ENCODE measurements at places on chromosomes 6 and 20. TPM values are rescaled to one million over a fixed set of nuclear protein-coding genes. Genes with fewer than 3 reads are reported as not detected.

BPIFB2 gene
- total RNA-seq = not detected

NKAIN4 gene
- total RNA-seq = not detected

MROH8 gene
- total RNA-seq = 3.1 TPM

CLDN20 gene
- not detected for total RNA-seq

SCGN gene
- total RNA-seq = not detected

LINC00237 gene
- total RNA-seq = not detected

TNNC2 gene
- total RNA-seq = not detected

SAPCD1 gene
- total RNA-seq = 18.7 TPM

TSPYL4 gene
- total RNA-seq = 11.8 TPM

OR2B3 gene
- total RNA-seq = not detected

DNA sequence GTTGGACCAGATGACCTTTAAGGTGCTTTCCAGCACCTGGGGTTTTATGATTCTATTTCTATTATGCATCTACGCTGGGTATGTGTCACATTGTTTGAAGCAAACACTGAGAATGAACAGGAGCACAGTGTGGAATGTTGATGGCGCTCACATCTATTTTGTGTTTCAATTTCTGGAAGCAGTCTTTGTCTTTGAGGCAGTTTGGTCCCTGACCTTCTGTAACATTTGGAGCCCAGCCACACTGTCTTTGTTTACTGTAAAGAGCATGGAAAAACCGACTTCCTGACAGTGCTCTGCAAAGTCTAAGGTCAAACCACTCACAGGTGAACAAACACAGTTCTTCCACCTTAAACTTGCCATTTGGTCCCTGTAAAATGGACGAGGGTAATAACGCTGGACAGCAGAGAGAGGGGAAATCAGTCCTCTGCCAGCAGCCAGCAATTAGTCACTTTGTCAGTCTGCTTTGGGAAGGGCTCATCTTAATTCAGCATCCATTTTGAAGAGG lies 155.5 kb downstream of the PRL start:
- H3K27ac ChIP-seq = no peak overlapping the region
- H3K4me1 ChIP-seq = peaks cover 11% of the 10 kb centered on the region
- H3K4me3 ChIP-seq = no peak overlapping the region
- no peaks in the 10 kb centered on the region for H3K36me3 ChIP-seq
- H3K27me3 ChIP-seq = peaks cover 13% of the 10 kb centered on the region

- H3K27ac ChIP-seq = peak overlapping the region; percentile 96
- peaks cover 53% of the 10 kb centered on the region for H3K4me1 ChIP-seq
- H3K4me3 ChIP-seq = peak overlapping the region; percentile 71
- H3K36me3 ChIP-seq = peaks cover 4% of the 10 kb centered on the region
- peak; percentile 39 for DNase-seq
Measured at GRCh38 chr20:53829724-53830521, 236.3 kb upstream of the ZNF217 start.

DNA sequence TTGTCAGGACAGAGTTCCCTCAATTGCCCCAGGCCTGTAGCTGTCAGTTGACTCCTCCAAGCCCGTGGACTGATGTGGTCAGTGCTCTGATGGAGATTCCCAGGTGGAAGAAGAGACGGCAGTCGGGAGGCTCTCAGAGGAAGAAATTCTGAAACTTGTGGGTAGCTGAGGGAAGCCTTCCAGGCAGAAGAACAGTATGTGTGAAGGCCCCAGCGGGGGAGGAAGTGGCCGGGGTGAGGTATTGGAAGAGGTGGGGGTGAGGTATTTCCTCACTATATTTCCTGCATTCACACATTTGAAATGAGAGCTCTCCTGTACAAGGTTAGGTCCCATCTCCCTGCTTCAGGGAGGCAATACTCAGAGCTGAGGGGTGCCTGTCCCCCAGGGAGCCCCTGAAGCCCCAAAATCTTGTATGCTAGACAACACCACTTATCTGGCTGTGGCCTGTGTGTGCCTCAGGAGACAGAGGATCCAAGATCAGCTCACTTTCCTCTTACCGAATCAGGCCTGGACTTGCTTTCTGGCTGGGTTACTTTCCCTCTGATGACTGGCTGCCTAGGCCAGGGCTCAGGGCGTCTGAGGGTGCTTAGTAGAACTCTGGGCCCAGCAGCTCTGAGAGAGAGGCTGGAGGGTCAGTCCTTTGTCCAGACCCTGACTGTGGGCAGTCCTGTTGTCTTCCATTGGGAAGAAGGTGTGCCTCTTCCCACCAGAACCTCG lies 49.3 kb upstream of the MYL9 start:
- H3K36me3 ChIP-seq = no peaks in the 10 kb centered on the region
- DNase-seq = peak; percentile 78
- no peaks in the 10 kb centered on the region for H3K27me3 ChIP-seq
- peak overlapping the region; percentile 80 for H3K27ac ChIP-seq
- H3K4me1 ChIP-seq = peaks cover 29% of the 10 kb centered on the region
- H3K4me3 ChIP-seq = peak overlapping the region; percentile 19

GRCh38 chr6:13235339-13235738 lies 93.0 kb downstream of the TBC1D7 start:
- peaks cover 1% of the 10 kb centered on the region for H3K27me3 ChIP-seq
- no peak for DNase-seq
- H3K36me3 ChIP-seq = no peaks in the 10 kb centered on the region

- H3K36me3 ChIP-seq = peaks cover 24% of the 10 kb centered on the region
- peak; percentile 86 for DNase-seq
- no peaks in the 10 kb centered on the region for H3K27me3 ChIP-seq
Measured at GRCh38 chr20:59144179-59144830, 19.3 kb upstream of the ZNF831 start.

- peak overlapping the region; percentile 48 for H3K4me3 ChIP-seq
- peak; percentile 50 for DNase-seq
- peaks cover 6% of the 10 kb centered on the region for H3K27me3 ChIP-seq
- H3K27ac ChIP-seq = peak overlapping the region; percentile 77
- H3K4me1 ChIP-seq = peaks cover 21% of the 10 kb centered on the region
- no peaks in the 10 kb centered on the region for H3K36me3 ChIP-seq
Measured at GRCh38 chr20:44019638-44020335, 105.1 kb downstream of the TOX2 start.

DNA sequence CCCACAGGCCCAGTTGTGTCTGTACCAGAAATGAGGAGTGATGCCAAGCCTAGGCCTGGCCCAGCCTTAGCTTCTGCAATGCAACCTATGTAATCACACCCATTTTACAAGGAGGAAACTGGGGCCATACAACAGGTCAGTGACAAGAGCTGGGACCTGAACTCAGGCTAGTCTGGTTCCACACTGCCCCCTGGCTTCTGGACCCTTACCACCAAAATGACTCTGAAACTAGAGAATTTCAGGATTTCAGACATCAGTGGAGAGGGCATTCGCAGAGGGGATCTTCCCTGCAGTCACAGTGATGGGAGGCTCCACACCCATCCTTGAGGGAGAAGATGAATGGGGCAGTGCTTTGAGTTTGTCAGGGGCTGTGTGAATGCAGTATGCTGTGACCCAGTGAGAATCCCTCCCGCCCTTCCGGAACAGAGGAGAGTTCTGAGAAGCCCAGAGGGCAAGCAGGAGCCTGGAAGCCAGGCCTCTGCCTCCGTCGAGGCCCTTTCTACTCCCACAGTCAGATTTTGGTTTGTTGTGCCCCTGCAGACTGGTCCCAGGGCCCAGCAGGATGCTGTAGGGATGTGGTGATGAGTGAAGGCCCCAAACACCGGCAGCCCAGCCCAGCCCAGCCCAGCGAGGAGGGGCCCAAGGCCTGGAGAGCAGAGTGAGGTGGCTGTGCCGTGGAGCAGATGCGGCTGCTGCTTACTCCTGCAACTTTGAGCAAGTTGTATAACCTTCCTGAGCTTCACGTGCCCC lies 48.1 kb upstream of the MYL9 start:
- peaks cover 29% of the 10 kb centered on the region for H3K4me1 ChIP-seq
- no peaks in the 10 kb centered on the region for H3K36me3 ChIP-seq
- H3K4me3 ChIP-seq = no peak overlapping the region
- H3K27me3 ChIP-seq = no peaks in the 10 kb centered on the region
- no peak overlapping the region for H3K27ac ChIP-seq
- DNase-seq = peak; percentile 52

DNA sequence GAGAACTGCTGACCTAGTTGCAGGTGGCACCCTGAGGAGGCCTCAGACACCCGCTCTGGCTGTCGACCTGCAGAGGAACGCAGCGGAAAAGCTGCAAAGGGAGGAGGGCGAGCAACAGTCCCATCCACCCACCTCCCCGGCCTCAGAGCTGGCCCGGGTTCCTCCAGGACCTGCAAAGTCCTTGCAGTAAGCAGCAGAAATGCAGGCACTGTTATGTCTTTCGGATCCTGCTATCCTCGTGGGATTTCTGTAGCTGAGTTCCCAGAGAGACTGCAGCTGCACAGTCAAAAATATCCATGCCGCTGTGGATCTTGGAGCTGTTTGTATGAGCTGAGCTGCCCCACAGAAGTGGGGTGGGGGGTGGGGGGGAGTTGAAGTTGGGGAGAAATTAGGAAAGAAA lies 251.3 kb downstream of the ANKRD60 start:
- no peak for DNase-seq
- no peaks in the 10 kb centered on the region for H3K36me3 ChIP-seq
- no peaks in the 10 kb centered on the region for H3K4me1 ChIP-seq
- H3K4me3 ChIP-seq = no peak overlapping the region
- no peak overlapping the region for H3K27ac ChIP-seq
- H3K27me3 ChIP-seq = peaks cover 2% of the 10 kb centered on the region

DNA sequence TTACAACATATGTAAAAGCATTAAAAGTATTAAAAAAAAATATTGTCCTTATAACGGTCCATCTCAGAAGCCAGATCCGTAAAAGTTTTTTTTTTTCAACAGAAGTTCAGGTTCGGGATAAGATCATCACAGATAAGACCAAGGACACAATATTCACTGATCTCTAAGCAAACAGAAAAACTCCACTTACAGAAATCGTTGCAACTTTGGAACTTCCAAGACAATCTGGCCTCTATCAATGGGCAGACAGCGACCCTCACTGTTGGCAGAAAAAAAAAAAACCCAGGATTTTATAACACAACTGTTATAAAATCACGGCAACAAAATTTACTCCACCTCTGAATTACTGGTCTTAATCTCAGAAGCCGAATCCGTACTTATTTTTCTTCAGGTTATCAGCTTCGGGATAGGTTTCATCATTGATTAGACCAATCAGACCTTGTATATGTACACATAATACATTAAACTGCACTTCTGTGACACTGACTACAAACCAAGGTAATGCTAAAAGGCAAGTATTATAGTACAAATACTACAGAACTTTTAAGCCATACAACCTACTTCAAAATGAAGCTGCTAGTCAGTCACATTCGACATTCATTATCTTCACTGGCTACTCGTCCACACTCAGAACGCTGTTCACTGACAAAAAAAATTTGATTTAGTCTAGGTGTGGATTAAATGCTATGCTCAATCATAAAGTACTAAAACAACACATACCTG lies 34.7 kb upstream of the SYNCRIP start:
- H3K27ac ChIP-seq = peak overlapping the region; percentile 94
- H3K4me1 ChIP-seq = peaks cover 50% of the 10 kb centered on the region
- peak overlapping the region; percentile 94 for H3K4me3 ChIP-seq
- H3K27me3 ChIP-seq = no peaks in the 10 kb centered on the region
- DNase-seq = no peak
- H3K36me3 ChIP-seq = peaks cover 72% of the 10 kb centered on the region

DNA sequence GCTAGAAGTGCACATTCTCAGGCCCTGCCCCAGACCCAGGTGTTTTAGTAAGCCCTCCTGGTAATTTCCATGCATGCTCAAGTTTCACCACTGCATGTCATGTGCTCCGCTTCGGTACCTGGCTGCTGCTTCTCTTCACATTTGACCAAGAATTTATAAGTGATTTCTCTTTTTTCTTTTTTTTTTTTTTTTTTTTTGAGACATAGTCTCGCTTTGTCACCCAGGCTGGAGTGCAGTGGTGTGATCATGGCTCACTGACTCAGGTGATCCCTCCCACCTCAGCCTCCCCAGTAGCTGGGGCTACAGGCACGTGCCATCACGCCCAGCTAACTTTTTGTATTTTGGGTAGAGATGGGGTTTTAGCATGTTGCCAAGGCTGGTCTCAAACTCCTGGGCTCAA lies 16.0 kb downstream of the TM9SF4 start:
- no peaks in the 10 kb centered on the region for H3K27me3 ChIP-seq
- no peak overlapping the region for H3K4me3 ChIP-seq
- peaks cover 14% of the 10 kb centered on the region for H3K36me3 ChIP-seq
- no peak overlapping the region for H3K27ac ChIP-seq

DNA sequence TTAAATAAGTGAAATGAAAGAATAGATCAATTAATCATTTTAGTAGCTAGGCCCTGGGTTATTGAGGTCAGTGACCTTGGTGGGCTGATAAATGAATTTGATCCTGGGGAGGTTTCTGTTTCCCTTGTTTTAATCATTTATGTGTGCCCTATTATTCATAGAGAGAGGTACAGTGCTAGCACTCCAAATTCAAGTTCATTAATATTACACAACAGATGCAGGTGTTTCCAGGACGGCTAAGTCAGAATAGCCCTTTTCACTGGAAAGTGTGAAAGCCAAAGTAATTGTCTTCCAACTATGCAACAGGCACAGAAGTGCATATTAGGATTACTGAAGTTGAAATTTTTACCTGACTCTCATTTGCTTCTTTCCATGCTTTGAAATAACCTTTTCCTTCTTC lies 61.7 kb upstream of the SGK1 start:
- DNase-seq = no peak
- no peak overlapping the region for H3K4me3 ChIP-seq
- H3K36me3 ChIP-seq = no peaks in the 10 kb centered on the region

GRCh38 chr20:37796121-37796520 lies 102.3 kb downstream of the CTNNBL1 start:
- no peaks in the 10 kb centered on the region for H3K4me1 ChIP-seq
- DNase-seq = no peak
- no peaks in the 10 kb centered on the region for H3K27me3 ChIP-seq

DNA sequence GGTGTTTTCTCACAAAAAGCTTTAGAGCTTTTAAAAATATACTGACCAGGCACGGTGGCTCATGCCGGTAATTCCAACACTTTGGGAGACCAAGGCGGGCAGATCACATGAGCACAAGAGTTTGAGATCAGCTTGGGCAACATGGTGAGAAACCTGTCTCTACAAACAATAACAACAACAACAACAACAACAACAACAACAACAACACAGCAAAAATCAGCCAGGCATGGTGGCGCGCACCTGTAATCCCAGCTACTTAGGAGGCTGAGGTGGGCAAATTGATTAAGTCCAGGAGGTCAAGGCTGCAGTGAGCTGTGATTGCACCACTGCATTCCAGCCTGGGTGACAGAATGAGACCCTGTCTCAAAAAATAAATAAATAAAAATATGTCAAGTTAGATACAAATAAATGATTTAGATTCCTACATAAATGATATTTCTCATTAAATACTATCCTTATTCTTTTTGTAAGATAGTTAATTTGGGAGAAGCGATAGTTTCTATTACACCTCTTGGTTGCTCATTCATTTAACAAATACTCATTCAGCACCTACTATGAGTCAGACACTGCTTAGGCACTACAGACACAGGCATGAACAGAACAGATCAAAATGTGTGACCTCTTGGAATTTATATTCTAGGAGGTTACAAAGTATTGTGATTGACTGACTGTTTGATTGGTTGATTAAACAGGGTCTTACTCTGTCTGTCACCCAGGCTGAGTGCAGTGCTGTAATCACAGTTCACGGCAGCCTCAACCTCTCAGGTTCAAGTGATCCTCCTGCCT lies 83.5 kb upstream of the BEND3 start:
- no peak overlapping the region for H3K27ac ChIP-seq
- no peak for DNase-seq
- no peak overlapping the region for H3K4me3 ChIP-seq
- no peaks in the 10 kb centered on the region for H3K4me1 ChIP-seq

Measured in activated CD8-positive, alpha-beta T cell treated with anti-CD3 and anti-CD28 coated beads for 36 hours (primary cell).